ENCODE measurements at places on chromosomes 13 and 19.

GRCh38 chr19:19602136-19602712 is 16.3 kb downstream of the PBX4 start:
- DNase-seq, result no peak

GRCh38 chr19:24004166-24004565 is 82.8 kb upstream of the ZNF254 start:
- no peak for DNase-seq

GRCh38 chr13:32026623-32027022 is 5.0 kb upstream of the FRY start:
- DNase-seq, result no peak

- no peak for DNase-seq
Measured at GRCh38 chr13:30884543-30884942, 21.5 kb upstream of the MEDAG start.

- no peak for DNase-seq
Measured at GRCh38 chr19:11378319-11379189, 4.1 kb downstream of the SWSAP1 start.

- no peak for DNase-seq
Measured at GRCh38 chr13:110559986-110560385, 1.5 kb downstream of the RAB20 start.

DNA sequence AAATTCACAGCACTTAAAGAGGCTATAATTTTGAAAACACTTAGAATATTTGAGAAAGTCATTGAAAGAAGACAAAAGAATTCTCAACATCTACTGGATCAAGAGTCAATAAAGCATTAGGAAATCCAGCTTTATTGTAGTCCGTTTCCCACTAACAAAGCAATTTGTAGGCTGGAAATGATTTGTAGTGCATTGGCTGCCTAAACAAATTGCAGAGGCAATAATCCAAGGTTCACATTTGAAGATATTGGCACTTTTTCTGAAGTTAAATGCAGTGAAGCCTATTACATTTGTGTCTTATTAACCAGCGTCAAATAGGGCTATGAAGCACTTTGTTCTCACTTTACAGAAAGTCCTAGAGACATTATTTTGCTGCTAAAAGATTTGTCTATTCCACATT is 848.1 kb upstream of the SLITRK1 start:
- DNase-seq, result no peak

- no peak for DNase-seq
Measured at GRCh38 chr13:26601669-26602068, 44.2 kb downstream of the WASF3 start.

GRCh38 chr13:50467156-50468110 is 376.1 kb downstream of the DLEU7 start:
- no peak for DNase-seq

GRCh38 chr13:32225481-32225931 is 89.7 kb downstream of the ZAR1L start:
- DNase-seq, result no peak

DNA sequence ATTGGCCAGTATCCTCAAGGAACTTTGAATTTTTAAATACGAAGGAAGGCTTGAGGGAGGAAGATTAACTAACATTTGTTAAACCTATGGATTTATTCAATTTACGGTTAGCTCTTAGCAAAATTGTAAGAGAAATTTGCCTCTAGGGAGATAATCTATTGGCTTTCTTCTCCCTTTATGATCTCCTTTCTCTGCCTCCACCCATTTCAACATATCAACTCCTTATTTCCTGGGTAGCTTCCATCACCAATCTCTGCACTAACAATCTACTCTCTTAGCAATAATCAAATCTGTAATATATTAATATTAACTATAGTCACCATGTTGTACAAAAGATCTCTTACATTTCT is 233.9 kb upstream of the CSNK1A1L start:
- DNase-seq, result no peak

DNA sequence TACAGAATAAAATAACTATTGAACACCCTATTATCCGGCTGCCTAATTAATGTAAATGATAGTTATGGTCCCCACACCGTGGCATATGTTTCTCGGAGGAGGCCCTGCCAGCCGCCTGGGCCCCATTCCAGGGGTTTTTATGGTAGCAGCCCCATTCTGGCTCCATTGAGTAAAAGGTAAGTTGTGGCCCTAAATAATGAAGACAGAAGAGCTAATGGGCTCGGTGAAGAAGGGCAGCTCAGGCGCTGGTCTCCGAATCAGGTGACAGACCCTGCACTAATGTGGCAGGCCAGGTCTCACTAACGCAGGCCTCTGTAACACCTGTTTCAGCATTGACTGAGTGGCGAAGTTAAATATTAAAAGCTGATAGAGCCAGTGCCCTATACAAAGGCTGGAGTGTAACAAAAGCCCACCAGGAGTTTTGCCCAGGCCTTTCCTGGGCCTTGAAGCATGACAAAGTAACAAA is 19.1 kb downstream of the POP4 start:
- DNase-seq, result no peak

GRCh38 chr13:26326562-26326961 is 72.6 kb downstream of the CDK8 start:
- DNase-seq, result no peak

GRCh38 chr19:18576383-18576782 is 4.7 kb downstream of the UBA52 start:
- no peak for DNase-seq

GRCh38 chr13:102236341-102236740 is 165.5 kb downstream of the FGF14 start:
- DNase-seq, result no peak

- no peak for DNase-seq
Measured at GRCh38 chr19:42053037-42053935, 16.7 kb downstream of the GRIK5 start.

- no peak for DNase-seq
Measured at GRCh38 chr13:44305286-44305685, 68.3 kb upstream of the SERP2 start.

DNA sequence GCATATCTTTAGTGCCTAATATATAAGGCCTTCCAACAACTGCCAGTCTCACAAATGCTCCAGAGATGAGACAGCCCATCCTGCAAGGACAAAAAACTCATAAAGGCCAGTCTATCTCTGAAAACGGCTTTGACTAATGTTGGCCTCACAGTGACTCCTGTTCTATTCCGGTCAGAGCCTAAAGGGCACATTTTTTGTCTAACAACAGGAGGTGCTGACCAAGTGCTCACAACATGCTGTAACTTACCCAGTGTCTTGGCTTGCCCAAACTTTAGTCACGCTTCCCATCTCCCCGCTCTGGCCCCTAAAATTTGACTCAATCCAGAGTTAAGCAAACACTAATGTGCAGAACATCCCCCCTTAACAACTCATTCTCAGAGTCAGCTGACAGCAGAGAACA is 1411.2 kb upstream of the MIR17HG start:
- no peak for DNase-seq

GRCh38 chr19:5687360-5688198 is 2.5 kb upstream of the RPL36 start:
- no peak for DNase-seq

GRCh38 chr13:101242720-101243119 is 173.6 kb downstream of the NALCN start:
- DNase-seq, result no peak
